ENCODE measurements at places on chromosomes 6 and 20.

GRCh38 chr20:20360464-20360863 lies 7.4 kb upstream of the INSM1 start:
- no peak for DNase-seq

- no peak for DNase-seq
Measured at GRCh38 chr6:28814032-28814976, 109.5 kb downstream of the TRIM27 start.

DNA sequence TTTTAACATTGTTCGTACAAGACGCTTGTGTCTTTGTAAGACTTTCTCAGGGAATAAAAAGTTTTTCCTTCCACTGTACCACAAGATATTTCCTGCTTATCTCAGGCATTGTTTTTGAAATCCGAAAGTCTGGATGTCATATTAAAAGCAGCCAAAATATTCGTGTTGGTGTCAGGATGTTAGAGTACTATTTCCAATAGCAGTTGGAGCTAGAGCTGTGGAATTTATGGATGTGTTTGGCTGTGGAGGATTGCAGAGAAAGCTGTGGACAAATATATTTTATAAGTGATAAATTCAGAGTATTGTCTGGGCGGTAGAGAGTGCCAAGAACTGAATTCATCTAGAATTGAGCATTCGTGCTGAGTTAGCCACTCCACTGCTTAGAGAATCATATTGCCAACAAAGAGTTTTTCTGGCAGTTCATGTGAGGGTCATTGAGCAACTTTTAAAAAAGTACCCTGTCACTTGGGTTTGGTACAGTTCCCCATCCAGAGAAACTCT lies 57.7 kb downstream of the ZDHHC14 start:
- DNase-seq: no peak

DNA sequence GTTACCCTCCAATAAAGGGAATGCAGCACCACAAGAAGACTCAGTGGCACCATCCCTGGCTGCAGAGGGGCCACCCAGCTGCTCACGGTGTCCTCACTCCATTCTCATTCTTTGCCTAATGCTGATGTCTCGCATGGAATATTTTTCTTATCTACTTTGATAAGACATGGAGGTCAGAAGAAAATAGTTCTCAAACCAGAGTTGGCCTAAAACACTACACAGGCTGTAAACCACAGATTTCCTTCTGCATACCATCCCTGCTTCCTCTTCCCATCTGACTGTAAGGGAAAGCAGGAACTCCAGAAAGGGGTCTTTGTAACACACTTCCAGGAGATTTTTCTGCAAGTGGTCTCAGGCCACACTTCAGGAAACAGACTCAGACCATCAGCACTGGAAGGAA lies 43.1 kb upstream of the CD93 start:
- DNase-seq: no peak

DNA sequence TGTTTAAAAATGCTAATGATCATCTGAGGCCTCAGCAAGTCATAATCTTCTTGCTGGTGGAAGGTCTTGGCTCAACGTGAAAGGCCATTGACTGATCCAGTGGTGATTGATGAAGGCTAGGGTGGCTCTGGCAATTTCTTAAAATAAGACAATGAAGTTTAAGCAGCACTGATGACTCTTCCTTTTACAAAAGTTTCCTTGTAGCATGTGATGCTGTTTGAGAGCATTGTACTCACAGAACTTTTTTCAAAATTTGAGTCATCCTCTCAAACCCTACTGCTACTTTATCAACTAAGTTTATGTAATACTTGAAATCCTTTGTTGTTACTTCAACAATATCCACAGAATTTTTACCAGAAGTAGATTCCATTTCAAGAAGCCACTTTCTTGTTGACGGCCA lies 382.3 kb downstream of the ESR1 start:
- no peak for DNase-seq

Data from activated CD8-positive, alpha-beta memory T cell treated with anti-CD3 and anti-CD28 coated beads for 48 hours (primary cell).